ENCODE measurements at places on chromosomes 11 and 22.

DNA sequence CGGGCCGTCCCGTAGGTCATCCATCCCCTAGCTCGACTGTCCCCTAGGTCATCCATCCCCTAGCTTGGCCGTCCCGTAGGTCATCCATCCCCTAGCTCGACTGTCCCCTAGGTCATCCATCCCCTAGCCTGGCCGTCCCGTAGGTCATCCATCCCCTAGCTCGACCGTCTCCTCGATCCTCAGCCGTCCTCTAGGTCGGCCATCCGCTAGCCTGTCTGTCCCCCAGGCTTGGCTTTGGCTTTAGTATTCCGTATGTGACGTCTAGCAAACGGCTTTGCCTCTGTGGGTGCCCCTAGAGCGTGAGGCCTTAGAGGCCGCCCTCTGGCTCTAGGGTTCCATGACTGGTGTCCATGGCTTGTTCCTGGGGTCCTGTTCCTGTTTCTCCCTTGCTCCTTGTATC, 40.6 kb upstream of the BID start:
- DNase-seq = no peak

DNA sequence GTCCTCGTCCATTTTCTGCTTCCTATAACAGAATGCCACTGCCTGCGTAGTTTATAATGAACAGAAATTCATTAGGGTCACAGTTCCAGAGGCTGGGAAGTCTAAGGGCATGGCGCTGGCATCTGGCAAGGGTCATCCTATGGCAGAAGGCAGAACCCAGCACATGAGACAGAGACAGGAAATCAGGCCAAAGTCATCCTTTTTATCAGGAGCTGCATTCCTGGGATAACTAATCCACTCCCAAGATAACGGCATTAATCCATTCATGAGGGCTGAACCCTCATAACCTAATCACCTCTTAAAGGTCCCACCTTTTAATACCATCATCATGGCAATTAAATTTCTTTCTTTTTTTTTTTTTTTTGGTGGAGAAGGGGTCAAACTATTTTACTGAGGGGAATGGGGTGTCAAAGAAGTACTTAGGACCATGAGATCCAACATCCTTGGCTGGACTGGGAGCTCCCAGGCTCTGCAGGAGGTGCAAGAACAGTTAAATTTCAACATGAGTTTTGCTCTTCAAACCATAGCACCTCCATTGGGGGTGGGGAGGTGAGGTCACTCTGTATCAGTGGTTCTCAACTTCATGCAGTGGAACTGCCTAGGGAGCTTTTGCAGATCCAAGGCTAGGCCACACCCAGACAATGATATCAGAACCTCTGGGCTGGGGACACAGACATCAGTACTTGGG, 4.4 kb downstream of the TMEM109 start:
- no peak for DNase-seq

- no peak for DNase-seq
Measured at GRCh38 chr11:132734217-132734616, 798.1 kb downstream of the OPCML start.

DNA sequence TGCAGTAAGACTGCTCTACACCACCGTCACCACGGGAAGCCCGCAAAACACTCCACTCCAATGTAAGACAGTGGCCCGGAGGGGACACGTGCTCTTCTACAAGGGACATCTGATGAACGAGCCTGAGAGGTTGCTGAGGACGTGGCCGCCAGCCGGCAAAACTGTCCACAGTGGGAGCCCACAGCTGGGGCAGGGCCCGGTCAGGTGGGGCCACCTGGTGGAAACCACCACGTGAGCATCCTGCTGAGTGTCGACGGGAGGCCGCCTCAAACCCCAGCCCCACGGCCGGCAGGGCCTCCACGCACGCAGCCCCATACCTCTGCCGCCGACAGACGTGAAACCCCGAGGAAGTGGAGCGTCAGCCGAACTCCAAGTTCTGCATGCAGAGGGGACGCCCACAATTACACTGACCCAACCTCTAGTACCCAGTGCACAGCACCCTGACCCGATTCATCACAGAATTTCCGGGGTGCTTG, 42.6 kb downstream of the BRD1 start:
- no peak for DNase-seq

- DNase-seq = no peak
Measured at GRCh38 chr22:24405631-24406321, 21.6 kb upstream of the ADORA2A start.

DNA sequence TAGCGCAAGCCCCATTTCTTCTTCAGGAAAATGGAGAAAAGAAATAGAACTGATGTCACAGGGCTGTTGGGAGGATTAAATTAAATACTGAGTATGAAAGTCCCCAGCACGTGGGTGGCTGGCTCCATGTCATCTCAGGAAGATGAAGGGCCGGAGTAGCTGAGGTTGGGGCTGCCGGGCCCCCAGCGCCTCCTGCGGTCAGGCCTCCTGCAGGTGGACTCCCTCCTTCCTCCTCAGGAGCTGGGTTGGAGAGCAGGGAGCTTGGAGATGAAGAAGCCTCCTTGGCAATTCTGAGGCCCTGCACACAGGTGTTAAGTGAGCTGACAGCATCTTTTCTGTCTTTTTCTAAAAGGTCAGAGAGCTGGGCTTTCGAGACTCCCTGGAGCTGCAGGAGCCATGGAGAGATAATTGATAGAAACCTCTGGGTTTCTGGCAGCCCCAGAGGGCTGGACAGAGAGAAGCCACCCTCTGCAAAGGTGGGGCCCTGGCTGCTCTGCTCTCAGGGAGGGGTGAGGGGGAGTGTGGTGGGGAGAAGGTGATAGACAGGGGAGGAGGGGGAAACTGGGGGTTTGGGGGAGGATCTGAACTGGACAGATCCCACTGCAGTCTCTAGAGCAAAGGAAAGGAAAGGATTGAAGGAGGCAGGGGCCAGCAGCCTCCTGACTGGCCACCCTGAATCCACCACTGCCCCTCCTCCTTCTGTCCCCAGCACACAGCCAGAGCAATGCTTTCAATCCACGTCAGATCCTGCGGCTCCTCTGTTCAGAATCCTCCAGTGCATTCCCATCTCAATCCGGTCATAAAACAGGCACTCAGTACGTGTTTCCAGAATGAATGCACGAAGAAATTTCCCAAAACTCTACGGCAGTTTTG, 210.8 kb downstream of the CEP164 start:
- DNase-seq = no peak

- no peak for DNase-seq
Measured at GRCh38 chr11:111937844-111938243, 701 bp downstream of the DIXDC1 start.

DNA sequence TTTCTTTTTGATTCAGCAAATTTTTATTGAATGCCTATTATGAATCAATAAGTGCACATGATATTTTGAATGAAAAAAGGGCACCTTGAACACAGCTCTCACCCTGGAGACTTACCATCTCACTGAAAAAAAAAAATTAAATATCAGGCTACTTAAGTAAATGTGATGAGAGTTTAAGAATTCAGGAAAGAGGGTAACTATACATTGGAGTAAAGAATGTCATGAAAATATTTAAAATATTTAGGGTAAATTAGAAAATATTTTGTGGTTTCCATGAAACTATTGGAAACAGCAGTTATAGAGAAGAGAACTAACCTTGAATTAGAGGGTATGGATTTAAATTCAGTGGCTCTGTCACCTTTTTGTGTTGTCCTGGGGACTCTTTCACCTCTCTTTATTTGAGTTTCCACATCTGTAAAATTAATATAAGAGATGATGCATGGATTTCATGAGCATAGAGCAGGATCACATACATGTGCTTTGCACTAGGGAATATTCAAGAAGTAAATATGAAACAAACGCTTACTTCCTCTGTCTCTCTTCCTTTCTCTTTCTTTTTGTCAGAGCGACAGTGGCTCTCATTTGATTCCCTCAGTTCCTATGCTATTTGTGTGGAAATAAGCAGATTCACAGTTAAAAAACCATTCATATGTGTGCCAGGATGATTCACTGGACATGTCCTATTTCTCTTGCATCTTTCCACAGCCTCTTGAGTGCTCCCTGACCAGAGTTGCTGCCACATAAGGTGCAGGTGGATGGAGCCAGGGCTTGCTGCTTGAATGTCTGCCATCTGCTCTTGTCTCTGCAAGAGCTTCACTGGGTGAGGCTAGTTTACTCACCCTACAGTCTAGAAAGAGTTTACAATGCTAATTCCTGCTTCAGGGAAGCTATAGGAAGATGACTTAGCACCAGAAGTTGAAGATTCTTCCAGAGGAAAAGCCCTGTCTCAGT, 533.1 kb downstream of the ETS1 start:
- no peak for DNase-seq

GRCh38 chr11:69705351-69705811, 1.6 kb upstream of the FGF19 start:
- peak; percentile 94 for DNase-seq

DNA sequence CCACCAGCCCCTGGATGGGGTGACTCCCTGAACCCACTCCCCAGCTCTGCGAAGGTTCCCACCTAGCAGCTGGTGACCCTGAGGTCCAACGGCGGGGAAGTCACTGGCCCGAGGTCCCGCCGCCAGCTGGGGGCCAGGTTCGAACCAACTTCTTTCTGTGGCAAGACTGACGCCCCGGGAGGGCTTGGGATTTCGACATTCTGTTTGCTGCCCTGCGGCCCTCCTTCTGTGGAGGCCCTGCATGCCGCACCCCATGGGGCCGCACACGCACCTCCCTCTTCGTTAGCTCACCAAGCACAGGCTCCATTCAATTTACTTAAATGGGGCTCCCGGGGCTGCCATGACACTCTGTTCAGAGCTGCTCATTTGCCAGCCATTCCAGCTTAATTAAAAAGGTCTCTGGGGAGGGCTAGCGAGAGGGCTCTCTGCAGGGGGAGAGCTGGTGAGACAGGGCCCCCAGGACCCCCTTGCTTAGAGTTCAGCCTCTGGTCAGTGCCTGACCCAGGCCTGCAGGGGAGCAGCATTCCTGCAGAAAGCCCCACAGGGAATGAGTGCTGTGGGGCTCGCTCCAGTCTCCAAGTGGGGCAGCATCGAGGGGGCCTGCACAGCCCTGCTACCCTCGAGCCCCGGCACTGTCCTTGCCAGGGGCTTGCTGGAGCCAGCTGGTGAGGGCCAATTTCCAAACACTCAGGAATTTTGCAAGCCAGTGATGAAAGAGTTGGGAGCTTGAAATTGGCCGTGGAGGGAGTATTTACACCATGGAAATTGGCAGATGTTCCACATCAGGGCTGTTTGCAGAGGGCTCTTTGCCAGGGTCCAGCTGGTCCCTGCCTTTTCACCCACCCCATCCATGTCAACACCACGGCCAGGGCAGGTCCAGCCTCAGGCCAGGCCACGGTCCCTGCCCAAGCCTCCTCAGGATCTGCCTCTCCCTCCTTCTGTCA, 80.8 kb downstream of the CACNA1I start:
- DNase-seq = no peak

GRCh38 chr11:120564573-120565311, 53.2 kb downstream of the GRIK4 start:
- DNase-seq = peak; percentile 26

GRCh38 chr11:43360361-43361032, 1.8 kb downstream of the TTC17 start:
- peak; percentile 80 for DNase-seq

DNA sequence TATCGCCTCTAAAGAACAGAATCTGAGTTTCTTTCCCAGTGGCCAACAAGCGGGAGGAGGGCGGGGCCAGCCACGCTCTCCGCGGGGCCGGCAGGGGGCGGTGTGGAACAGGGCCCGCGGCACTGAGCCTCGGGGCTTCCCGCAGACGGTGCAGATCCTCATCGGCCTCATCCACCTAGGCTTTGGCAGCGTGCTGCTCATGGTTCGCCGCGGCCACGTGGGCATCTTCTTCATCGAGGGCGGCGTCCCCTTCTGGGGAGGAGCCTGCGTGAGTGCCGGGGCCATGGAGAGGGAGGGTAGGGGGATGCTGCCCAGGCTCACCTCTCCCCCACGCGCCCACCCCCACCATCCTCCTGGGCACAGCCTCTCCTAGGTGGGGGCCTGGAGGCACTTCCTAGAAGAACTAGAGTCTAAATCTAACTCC, 10.7 kb downstream of the MS4A15 start:
- peak; percentile 60 for DNase-seq

- DNase-seq = peak; percentile 95
Measured at GRCh38 chr22:40791241-40791640, 27.9 kb downstream of the SLC25A17 start.

DNA sequence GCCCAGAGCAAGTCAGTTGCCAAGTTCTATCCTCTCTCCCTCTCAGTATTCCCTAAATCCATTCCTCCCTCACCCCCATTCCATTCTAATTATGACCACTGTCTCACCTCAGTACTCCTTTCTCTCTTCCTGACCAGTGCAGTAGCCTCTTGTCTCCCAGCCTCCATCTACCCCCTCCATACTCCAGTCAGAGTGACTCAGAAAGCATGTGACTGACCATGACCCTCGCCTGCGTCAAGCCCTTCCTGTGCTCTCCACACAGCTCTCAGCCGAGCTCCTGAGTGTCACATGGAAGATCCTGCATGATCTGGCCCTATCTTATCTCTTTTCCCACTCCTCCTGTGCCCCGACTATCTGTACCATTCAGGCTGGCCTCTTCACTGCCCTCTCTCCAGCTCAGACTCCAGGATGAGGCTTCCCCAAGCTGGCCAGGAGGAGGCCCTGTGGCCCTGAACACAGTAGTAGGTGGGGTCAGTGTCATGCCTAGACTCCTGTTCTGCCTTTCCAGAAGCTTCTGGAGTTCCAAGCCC, 42.6 kb downstream of the NEU3 start:
- DNase-seq = no peak

DNA sequence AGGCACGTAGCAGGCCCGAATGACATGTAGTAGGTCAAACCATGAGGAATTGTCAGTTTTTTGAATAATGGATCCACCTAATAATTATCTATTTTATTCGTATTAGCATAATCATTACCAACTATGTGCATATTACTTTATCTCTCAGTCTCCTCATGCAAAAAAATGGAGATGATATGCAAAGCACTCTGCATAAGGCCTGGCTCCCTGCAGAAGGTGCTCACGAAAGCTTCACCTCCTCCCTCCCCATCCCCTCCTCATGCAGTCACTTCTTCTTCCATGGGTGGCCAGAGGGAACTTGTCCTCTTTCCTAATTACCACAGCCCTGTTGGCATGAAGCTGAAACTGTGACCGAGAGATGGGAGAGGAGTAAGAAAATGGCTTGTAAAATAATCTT, 20.8 kb upstream of the TSKU start:
- no peak for DNase-seq

DNA sequence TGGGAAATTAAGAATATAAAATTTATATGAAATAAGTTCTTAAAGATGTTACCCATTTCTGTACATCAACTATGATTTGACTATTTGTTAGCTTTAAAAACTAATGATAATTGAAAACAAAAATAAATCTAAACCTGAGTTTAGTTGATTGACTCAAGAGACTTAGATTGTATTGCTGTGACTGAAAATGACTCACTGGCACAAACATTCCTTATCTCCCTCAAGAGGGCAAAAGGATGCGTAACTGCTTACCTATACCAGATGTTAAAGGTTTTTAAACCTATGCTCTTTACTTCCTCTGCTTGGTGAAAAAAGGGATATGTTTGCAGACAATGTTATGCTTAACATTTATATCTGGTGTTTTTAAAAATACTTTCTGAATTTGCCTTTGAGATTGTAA, 30.3 kb downstream of the ATM start:
- DNase-seq = no peak

GRCh38 chr11:76587820-76588454, 82.6 kb downstream of the LRRC32 start:
- no peak for DNase-seq
